ENCODE measurements at places on chromosomes 5 and 9.
A peak's percentile ranks its signal among the peaks of the same experiment; 100 is the strongest.

DNA sequence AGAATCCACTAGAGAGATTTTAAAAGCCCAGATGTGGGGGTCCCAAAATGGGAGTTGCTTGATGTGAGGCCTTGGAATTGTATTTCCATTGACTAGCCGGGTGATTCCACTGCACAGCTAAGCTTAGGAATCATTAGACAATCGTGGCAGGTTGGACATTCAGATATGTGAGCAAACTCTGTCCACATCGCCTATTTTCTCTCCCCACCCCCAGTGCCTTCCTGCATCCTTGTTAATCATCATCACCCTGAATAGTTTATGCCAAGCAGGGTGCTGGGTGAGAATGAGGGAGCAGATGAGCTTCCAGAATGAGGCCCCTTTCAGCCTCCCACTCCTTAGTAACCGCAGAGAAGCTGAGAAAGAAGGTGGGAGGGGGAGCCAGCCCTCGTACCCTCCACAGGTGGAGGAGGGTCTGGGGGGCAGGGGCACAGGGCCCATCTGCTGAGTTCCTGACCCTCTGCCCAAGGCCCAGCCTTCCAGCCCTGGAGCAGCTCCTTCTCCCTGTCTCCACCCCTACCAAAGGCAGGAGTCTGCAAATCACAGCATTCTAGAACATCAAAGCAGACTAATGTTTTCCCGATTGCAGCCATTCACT, 7.7 kb upstream of the TCOF1 start:
- DNase-seq, result no peak

GRCh38 chr9:94610181-94610606, 16.6 kb upstream of the FBP2 start:
- DNase-seq, result no peak

- DNase-seq, result no peak
These were observed 50.3 kb downstream of the ZNF462 start for GRCh38 chr9:106913276-106913675.

GRCh38 chr5:57172466-57173318, 1.2 kb upstream of the GPBP1 start:
- peak; percentile 26 for DNase-seq

DNA sequence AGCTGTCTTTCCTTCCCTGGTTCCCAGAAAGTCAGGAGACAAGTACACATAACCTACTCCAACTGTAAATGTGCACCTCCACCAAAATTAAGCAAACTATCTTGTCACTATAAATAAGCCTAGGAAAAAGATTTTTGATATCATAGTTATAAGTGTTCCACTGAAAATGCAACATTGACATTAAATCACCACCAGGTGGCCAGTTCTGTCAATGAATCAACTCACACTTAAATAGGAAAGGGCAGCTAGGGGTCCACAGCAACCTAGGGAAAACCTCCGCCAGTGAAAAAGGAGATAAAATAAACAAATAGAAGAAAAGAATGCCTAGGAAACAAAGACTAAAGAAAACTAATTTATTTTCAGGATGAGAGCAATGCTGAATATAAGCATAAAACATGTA, 243.0 kb upstream of the PTPRD start:
- DNase-seq, result peak; percentile 37

GRCh38 chr9:104961238-104961637, 33.3 kb upstream of the ABCA1 start:
- DNase-seq, result no peak

GRCh38 chr5:90882448-90882847, 323.9 kb downstream of the ADGRV1 start:
- DNase-seq, result no peak

DNA sequence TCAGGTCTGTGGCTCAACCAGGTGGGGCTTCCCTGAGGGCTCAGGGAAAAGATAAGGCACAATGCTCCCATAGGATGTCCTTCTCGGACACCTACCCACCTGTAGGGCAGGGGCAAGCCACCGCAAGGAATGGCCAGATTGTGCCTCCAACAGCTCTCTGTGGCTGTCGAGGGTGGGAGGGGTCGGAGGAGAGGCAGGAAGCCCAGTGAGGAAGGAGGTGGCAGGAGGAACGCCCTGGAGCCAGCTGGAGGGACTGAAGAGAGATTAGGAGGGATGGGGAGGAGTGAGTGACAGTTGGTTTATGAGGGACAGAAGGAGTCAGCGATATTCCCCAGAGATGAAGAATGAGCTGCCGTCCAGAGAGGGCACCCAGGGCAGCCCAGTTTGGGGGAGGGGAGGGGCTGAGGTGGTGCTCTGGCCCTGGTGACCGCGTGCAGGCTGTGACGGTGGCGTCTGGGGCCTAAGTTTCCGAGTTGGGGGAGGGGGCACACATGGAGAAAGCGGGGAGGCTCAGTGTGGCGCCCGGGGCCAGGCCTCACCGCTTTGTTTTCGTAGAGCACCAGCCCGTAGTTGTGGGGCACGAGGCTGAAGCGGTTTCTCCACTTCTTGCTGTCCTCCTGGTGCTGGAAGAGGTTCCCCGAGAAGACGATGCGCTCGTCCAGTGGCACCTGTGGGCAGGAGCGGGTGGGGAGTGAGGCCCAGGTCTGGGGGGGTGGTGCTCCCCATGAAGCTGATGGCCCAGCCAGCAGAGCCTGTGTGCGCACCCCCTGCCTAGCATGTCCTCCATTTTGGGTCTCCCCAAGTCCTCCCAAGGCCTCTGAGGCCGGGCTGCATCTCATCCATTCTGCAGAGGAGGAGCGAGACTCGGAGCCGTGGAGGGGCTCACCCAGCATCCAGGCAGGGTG, 75.6 kb downstream of the LRSAM1 start:
- DNase-seq, result no peak

- no peak for DNase-seq
These were observed 18.6 kb upstream of the TMEM174 start for GRCh38 chr5:73154208-73155006.

- no peak for DNase-seq
These were observed 243.6 kb downstream of the AUH start for GRCh38 chr9:91117959-91118703.

DNA sequence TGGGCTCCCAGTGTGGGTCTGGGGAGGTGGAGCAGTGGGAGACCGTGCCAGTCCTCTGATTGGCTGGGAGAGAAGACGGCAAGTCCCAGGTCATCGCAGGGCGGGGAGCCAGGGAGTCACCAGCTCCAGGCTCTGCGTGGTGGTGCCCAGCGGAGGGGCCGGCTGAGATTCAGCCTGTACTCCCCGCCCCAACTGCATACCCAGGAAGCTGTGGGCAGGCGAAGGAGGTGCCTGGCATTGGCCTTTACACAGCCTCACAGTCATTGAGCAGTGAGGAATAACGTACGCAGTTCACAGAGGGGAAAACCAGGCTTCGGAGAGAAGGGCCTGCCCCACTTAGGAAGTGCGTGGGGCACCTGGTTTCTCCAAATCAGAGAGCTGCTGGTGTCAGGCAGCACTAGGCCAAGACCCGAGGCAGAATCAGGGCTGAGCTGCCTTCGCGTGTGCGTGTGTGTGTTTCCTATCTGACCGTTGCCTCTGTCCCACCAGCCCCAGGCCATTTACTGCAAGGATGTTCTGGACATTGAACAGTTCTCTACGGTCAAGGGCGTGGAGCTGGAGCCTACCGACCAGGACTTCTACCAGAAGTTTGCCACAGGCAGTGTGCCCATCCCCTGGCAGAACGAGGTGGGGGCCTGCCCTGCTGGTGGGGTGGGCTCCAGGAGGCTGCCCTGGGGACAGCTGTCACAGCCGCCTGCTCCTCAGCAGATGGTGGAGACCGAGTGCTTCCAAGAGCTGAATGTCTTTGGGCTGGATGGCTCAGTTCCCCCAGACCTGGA, 6.2 kb upstream of the PRR7 start:
- no peak for DNase-seq

DNA sequence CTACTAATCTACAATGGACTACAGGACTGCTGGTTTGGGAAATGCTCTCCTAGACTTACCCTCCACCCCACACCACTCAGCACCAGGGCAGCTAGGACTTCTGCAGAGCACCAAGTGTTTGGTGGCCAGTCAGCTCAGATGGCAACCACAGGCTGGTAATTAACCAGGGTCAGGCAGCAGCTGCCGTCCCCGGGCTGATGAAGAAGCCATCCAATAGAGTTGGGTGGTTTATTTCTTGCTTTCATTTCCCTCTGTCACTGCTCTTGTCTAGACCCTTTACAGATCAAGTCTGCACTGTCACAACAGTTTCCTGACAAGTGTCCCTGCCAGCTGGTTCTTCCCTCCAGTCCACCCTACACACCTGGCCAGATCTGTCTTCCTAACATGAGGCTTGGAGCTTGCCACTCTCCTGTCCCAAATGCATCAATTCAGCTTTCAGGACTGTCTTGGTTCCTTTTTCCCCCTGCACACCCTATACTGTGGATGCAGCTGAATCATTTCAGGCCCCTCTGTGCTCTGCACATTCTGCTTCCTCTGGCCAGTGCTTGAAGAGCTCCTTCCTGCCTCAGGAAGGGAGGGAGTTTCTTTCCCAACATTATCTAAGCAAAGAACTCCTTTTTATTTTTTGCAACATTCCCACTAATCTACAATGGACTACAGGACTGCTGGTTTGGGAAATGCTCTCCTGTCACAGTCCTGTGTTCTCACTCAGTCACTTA, 30.2 kb upstream of the HSPA9 start:
- DNase-seq, result no peak

DNA sequence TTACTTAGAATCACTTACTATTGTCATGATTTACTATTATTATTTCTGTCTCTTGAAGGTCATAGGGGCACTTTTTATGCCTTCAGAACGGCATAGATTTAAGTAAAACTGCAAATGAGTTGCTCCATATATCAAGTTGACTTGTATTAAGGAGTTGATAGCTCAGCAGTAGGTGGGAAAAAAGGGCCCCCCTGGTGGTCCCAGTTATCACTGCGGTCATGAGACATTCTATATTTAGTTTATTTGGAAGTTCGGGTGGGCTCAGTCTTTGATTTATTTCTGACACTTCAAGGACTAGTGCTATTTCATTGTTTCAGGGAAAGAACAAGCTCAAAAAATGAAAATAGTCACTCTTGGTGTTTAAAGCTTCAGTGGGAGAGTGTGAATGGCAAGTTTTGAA, 159.3 kb downstream of the SLC24A2 start:
- peak; percentile 32 for DNase-seq

DNA sequence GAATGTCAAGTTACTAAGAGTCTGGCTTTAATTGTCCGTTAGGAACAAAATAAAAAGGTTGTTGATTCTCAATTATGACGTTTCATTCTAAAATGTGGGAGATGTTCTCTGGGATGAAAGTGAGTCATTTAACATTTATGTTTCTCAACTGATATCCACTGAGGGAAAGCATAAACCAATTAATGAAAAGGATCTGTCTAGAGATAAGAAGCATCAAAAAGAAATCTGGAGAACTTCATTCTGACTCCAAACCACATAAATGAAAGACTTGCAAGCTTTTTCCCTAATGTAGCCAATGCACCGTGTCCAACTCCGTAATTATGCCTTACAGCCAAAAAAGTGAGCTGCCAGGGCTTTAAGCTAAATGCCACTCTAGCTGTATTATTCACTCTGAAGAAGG, 654.2 kb downstream of the TLE1 start:
- no peak for DNase-seq

DNA sequence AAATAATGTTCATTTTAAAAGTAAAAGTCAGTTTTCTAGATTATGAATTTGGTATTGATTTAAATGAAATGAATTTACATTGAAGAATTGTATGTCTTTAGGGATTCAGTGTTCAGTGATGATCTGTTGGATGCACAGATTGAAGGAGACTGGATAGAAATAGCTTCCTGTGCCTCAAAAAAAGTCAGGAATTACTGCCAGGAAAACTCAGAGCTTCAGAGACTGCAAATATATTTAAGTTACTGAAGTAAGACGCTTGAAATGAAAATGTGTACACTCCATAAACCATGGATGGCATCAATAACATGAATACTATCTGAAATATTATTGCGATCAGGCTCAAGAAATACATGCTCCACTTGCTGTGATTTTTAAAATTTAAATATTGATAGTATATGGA, 60.3 kb downstream of the ADCY2 start:
- no peak for DNase-seq

- DNase-seq, result no peak
These were observed 40.6 kb upstream of the CPLX2 start for GRCh38 chr5:175830586-175831300.

- no peak for DNase-seq
These were observed 59.2 kb downstream of the PRELID2 start for GRCh38 chr5:145775893-145776444.
